ENCODE measurements at places on chromosomes 3 and 15.

GRCh38 chr3:172564499-172564898 lies 41.3 kb upstream of the TNFSF10 start:
- DNase-seq, result no peak

- no peak for DNase-seq
Measured at GRCh38 chr3:44093531-44093930, 148.2 kb upstream of the TOPAZ1 start.

DNA sequence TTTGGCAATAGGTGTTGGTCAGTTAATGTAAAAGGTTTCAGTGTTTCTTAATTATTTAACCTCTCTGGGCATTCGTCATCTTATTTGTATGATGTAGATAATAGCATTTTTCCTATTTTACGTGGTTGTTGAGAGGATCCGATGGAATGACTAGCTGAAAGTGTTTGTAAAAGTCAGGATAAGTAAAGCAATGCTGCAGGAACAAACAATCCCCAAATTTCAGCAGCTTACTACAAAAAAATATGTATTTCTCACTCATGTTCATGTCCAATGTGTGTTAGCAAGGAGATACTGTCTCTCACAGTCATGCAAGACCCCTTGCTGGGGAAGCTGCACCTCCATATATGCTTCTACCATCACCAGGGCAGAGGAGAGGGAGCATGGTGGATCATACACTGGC lies 38.7 kb downstream of the CEMIP start:
- no peak for DNase-seq

DNA sequence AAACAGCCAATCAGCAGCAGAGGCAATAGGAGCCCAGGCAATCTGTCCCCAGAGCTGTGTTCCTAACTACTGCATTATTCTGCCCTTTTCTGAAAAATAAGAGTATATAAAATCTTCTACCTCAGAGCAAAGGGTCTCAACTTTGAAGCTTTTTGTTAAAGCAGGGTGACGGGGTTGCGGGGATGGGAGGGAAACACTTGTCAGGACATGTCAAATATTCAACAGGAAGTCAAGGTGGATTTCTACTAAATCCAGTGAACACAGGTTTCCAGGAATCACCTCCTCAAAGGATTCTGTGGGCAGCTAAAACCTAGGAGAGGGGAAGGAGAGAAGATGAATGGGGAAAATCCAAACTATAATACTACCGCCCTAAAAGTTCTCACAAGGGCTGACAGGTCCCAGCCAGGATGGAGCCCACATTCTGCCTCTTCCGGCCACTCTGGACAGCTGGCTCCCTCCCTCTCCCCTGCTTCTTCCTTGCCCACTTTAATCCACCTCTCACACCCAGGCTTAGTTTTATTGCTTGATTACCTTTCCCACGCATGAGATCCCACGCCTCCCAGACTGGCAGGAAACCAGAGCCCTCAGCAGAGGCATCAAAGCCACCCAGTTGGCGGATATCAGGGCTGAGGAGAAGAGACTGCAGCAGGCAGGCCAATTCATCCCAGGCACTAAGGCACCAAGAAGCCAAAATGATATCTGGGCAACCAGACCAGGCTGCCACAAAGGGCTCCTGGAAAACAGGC lies 77.2 kb downstream of the OSBPL10 start:
- DNase-seq, result no peak

DNA sequence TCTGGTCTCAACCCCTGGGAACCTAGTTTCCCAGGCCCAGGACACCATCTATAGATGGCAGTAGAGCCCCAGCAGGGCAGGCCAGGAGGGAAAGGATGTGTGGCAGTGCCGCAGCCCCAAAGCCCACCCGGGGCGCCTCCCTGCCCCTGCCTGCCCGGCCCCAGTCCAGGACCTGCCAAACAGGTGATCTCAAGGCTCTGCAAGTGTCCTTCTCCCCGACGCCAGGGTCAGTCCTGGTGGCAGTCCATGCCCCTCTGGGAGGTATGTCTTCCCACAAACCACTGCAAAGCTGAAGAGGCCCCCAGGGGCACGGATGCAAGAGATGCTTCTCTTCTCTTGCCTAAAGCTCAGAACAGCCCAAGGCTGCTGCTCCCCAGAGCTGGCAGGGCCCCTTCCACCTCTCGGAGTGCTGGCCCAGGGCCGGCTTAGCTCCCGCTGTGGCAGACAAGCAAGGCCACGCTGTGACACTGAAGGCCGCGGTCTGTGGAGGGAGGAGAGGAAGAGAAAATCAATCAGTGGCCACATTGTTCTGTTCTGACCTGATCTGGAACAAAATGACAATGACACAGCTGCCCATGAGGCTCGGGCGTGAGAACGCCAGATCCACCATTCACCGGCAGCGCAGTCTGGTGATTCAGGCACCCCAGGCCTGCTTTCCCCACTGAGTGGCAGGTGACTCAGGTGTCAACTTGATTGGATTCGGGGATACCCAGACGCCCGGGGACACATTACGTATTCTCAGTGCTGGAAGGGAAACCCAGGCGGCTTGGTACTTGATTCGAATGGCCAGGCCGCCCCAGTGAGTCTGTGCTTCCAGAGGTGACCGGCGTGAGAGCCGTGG lies 34.0 kb downstream of the KLHL25 start:
- no peak for DNase-seq
